CD4-positive, alpha-beta T cell treated with Interleukin-6 for 4 hours (primary cell): ENCODE measurements at places on chromosomes 2 and 18.

GRCh38 chr18:11800566-11801334 lies 50.5 kb upstream of the CHMP1B start:
- no peak for DNase-seq

- DNase-seq: no peak
These were observed 678.9 kb upstream of the CELF4 start for GRCh38 chr18:38244480-38244879.

GRCh38 chr2:128901572-128902391 lies 583.1 kb upstream of the HS6ST1 start:
- no peak for DNase-seq

DNA sequence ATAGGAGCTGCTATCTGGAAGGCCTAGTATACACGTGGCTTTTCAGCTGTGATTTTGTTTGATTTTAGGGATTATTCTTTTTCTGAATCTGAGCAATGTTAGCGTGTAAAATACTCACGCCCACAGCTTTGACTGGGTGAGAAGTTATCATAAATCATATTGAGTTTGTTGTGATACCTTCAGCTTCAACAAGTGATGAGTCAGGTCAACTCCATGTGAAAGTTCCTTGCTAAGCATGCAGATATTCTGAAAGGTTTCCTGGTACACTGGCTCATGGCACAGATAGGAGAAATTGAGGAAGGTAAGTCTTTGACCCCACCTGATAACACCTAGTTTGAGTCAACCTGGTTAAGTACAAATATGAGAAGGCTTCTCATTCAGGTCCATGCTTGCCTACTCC lies at the start of gene GKN1:
GKN1 (plus strand) TSS at position 386 of the 400 bp plus-strand sequence. CDS start 42 bp downstream, outside the sequence.
- DNase-seq: no peak

GRCh38 chr2:112646102-112646719 lies 472 bp downstream of the SLC20A1 start:
- DNase-seq: peak; percentile 61

DNA sequence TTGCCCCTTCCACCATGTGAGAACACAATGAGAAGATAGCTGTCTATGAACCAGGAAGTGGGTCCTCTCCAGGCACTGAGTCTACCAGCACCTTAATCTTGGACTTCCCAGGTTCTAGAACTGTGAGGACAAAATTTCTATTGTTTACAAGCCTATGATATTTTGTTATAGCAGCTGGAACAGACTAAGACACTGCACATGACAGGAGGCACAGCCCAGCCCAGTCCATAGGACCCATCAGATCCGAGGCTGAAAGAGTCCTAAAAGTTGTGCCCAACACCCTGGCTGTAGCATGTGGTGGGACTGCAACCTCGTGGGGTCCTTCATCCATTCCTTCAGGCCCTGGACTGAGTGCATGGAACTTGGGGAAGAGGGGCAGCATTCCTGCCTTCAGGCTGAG lies 48.4 kb upstream of the YWHAQ start:
- DNase-seq: no peak

GRCh38 chr2:200451511-200451910 lies 58.4 kb downstream of the KCTD18 start:
- DNase-seq: no peak

GRCh38 chr2:36486521-36487044 lies 111.4 kb downstream of the FEZ2 start:
- no peak for DNase-seq
